A549 (cell line): ENCODE measurements at places on chromosomes 2 and 18.

- DNase-seq: no peak
These were observed 19.5 kb upstream of the YWHAQ start for GRCh38 chr2:9650119-9650821.

DNA sequence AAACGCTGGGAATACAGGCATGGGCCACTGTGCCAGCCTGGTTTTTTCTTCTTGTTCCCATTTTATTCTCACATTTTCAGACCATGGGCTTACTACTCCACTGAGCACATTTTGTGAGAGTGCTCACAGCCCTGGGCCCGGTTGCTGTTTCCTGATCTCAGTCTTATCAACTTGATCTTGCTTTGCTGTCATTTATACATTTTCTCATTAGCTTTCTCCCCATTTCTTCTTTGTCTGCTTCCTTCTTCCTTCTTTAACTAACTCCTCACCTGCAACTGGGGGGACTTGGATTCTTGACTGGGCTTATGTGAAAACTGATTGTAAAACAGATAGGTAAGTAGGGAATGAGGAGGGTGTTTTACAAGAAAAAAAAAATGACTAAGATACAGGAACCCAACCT is 117.3 kb downstream of the PLB1 start:
- no peak for DNase-seq

GRCh38 chr18:68791801-68792200 is 6.1 kb upstream of the CCDC102B start:
- no peak for DNase-seq

DNA sequence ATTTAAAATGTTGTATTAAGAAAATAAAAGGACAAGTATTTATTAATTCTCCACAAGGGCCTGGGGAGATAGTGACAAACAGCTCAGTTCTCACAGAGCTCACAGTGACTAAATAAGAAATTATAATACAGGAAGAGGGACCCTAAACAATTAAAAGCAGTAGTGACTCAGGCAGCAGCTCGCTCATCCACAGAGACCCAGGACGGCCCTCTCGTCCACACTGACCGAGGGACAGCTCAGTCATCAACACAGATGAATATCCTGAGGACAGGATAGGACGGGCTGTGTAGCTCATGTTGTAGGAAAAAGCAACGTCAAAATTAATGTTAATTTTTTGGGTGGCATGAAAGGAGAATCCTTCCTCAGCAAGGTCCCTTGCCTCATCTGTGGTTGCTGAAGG is 44.1 kb downstream of the PARD6G start:
- DNase-seq: no peak

DNA sequence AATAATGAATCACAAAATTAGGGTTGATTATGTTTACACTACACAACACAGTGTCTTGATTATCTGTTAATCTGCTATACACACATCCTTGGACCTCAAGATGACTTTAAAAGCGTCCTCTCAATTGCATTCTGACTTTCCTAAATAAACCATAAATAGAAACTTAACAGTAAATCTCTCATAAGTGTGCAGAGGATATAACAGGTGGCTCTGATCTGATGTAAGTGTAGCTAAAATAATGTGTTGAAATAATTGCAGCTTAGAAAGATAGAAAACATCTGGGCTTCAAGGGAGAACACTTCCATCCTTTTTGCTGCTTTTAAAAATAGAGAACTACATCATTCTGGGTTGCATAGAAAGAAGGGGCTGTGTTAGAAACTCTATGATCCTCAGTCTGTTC is 78.4 kb upstream of the EFEMP1 start:
- no peak for DNase-seq

DNA sequence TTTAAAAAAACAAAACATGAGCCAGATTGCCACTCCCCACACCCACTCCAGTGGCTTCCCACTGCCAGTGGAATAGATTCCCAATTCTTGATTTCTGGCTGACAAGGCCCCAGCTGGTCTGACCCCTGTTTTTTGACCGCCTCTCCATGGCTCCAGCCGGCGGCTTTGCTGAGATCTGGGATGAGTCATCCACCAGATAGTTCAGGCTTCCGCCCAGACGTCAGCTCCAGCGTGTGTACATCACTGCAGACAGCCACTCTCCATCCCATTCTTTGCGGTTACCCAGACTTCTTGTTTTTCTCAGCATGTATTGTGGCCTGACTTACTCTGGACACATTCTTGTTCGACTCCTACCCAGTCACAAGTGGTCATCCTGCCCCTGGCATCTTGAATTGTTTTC is 227.9 kb downstream of the GBX2 start:
- DNase-seq: peak; percentile 13

GRCh38 chr2:55992455-55992854 is 68.9 kb upstream of the EFEMP1 start:
- peak; percentile 88 for DNase-seq

DNA sequence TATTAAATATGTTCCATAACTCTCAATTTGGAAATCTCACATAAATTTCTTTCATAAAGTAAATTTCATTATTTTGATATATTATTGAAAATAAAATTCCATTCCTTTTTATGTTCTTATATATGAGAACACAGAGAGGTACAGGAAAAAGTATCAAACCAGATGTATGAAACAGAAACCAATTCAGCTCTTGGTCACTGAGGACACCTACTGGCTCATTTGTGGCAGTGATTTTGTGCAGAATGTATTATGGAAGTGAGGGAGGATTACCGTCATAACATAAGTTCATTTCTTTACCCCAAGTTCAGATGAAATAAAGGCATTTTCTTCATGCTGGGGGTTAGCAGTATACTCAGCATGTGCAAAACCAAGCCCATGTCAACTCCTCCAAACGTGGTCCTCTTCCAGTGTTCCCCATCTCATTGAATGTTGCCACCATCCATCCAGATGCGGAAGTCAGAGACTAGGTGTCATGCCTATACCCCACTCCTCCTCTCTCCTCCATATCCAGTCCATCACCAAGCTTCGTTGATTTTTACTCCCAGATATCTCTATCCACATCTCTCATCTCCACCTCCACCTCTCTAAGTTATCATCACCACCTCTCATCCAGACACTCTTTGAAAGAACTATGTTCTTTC is 41.7 kb upstream of the MALL start:
- peak; percentile 80 for DNase-seq

DNA sequence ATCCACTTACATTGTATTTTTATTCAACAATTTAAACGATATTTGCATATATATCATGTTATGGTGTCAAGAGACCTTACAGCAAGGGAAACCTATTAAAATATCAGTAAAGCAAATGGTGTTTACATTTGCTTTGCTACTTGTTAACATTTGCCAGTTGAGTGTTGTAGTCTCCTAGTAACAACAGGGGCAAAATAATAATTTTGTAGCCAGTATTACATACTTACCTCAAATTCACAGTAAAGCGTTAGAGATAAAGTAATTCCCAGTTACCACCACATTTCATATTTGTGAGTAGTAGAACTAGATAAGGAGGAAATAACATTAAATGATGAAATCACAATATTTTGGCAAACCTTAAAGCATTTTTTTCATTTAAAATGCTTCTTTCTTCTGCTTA is 71.3 kb downstream of the FASTKD2 start:
- DNase-seq: no peak

GRCh38 chr2:62197011-62197924 is 1.4 kb downstream of the B3GNT2 start:
- DNase-seq: peak; percentile 41

DNA sequence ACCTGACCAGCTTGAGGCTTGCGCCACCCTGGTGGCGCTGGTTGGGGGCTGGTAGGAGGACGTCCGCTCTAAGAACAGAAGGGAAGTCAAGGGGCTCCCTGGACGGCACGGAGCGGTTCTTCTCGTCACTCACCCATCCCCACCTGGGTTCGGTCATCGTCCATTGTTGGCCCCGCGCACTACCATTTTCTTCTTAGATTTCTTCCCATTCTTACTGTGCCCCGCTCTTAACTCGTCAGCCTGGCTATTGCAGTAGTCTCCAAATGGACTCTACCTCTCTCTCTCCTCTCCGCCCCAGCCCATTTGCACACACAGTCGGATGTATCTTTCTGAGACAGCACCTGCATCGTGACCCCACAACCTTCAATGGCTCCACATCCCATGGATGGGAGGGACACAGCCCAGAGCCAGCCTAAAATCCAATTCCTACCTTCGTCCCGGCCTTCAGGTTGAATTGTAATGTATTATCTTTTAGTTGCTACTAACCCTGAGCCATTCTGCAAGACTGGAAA is 814 bp upstream of the RAB1A start:
- no peak for DNase-seq

DNA sequence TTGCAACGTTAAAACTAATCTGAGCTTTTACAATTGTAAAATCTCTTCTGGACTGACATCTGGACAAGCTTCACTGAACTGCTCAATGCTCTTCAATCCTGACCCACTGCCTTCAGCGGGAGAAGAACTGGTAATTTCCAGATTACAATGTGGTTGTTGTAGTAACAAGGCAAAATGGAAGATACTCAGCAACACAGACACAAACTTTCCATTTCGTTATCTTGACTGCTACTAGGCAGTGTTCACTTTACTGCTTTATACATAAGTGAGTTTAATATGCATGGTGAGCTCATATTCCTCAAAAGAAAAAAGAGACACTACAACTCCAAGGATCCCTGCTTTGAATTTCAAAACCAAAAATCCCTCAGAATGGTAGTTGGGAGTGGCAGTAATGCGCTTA is 51.9 kb downstream of the GRB14 start:
- no peak for DNase-seq

DNA sequence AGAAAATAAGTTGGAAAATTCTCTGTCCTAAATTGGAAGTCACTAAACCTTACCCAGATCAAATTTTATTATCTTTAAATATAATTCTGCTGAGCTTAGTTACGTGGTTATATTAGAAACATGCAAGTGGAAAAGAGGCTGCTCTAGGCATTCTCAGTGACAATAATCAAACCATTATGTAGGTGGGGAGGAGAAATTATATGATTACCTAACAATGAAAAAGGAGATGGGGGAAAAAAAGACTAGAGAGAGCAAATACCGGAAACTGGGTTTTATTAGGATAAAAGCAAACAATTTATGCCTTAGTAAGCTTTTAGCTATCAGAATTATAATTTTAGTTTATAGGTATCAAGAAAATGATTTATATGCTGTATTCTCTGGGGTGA is 53.2 kb downstream of the PHLPP1 start:
- no peak for DNase-seq

DNA sequence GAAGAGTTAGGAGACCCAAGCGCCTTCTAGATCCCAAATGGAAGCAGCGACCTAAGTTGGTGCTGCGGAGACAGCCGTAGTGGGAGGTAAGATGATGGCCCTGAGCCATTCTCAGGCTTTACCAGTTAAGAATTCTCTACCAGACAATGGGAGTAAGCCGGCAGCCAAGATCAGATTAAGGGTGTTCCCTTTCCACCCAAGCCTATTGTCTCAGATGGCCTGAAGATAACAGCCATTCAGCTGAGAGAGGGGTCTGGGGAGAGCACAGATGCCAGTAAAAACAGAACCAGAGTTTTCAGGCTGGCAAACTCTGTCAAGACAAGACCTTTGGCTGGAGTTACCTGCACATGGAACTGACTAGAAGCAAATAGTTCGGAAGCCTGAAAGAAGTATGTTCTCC is 191.7 kb upstream of the HAAO start:
- no peak for DNase-seq

- DNase-seq: no peak
These were observed 29.6 kb downstream of the KCNF1 start for GRCh38 chr2:10941383-10941782.

GRCh38 chr2:222430681-222431080 is 6.3 kb downstream of the SGPP2 start:
- no peak for DNase-seq

GRCh38 chr18:11004294-11004693 is 145.1 kb downstream of the PIEZO2 start:
- DNase-seq: no peak

DNA sequence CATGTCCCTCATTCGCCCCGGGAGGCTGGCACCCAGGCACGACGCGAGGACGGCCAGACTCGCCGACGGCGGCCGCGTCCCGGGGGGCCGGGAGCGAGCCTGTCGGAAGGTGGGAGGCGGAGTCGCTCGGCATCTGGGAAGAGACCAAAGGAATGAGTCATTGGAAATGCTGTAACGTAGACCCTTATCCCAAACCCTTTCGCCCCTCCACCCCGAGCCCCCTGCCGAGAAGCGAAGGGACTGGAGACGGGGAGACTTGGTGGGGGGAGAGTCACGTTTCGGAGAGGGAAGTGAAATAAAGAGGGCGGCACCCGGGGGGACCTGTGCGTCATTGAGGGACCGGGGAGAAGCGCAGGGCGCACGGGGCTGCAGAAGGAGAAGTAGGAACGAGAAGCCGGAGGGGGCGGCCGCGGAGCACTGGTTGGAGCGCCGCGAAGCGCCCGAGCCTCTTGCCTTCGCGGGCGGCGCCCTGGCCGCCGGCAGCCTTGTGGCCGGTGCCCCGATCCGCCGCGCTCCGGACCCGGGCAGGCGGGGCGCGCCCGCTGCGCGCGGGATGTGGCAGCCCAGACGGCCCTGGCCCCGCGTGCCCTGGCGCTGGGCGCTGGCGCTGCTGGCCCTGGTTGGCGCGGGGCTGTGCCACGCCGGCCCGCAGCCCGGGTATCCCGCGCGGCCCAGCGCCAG is at the start of gene EMILIN2:
Gene EMILIN2, plus strand, starts transcription at position 371 of the 681 bp plus-strand sequence. Its CDS starts 183 bp downstream, at position 554.
- DNase-seq: no peak

DNA sequence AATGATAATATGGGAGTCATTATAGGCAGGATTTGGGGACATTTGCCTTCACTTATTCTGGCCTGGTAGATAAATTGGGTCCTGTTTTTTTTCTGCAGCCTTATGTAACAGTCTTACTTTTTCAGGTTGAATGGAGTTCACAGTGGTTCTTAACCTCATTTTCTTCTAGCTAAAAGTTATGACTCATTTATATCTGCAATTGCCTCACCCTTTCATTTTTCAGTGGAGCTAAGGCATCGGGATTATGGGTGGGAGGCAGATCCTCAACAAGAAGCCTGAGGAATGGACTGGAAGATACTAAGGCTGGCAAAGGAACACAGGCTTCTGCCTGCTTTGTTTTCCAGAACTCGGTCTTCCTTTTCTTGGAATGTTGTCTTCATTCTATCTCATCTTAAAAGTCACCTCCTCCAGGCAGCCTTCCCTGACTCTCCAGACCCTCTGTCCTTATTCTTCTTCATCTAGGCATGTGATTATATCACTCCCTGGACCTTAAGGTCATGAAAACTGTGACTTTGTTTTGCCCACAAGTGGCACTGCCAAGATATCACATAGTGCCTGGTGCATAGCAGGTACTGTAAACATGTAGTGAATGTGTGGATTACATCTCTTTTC is 41.0 kb upstream of the ACSL3 start:
- DNase-seq: no peak

GRCh38 chr2:215624423-215624829 is 188.6 kb upstream of the FN1 start:
- DNase-seq: peak; percentile 56

GRCh38 chr2:157172866-157173578 is 84.5 kb upstream of the GALNT5 start:
- no peak for DNase-seq

GRCh38 chr18:22193466-22193865 is 24.1 kb downstream of the GATA6 start:
- DNase-seq: no peak

DNA sequence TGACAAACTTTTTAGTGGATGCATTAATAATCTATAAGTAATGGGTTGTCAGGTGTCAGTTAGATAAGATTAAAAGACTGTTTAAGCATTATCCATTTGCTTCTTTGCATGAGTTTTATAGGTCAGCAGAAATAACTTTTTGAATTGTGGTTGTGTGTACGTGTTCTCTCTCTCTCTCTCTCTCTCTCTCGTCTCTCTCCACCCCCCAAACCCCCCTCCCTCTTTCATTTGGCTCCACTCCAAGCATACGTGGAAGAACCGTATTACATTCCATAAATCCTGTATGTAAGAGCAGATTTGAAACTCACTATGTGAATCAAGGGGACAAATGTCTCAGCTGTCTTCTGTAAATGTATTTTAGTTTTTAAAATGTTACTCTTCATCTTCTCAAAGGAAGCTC is 120.2 kb downstream of the MEIS1 start:
- no peak for DNase-seq

GRCh38 chr2:126275098-126275497 is 380.9 kb upstream of the GYPC start:
- no peak for DNase-seq
